ENCODE measurements at places on chromosomes 2 and 18.

GRCh38 chr2:117686699-117687098, 127.8 kb upstream of the DDX18 start:
- DNase-seq, result no peak

DNA sequence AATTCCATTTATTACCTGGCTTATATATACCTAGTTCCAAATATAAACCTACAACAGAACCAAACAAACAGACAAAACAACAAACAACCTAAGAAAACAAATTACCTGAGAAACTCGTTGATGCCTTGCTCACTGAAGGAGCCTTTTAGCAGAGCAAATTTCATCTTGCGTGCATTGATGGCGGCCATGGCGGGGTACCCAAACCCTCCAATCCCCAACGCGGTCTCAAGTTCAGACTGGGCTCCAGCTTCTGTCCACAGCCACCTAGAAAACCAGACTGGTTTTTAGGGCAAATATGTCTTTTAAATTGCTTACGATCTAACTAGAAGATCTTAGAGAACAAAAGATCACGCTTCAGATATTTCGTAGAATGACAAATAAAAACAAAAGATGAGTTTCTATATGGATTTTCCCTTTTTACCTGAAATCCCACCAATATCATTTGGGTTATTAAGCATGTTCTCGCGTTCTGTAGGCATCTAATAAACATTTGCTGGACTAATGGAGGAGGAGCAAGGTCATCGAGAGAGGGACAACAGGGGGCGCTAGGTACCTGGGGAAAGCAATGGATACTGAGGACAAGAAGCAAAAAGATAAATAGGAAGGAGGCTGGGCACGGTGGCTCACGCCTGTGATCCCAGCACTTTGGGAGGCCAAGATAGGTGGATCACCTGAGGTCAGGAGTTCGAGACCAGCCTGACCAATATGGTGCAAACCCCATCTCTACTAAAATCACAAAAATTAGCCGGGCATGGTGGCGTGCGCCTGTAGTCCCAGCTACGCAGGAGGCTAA, 25.2 kb downstream of the PDIA6 start:
- no peak for DNase-seq

DNA sequence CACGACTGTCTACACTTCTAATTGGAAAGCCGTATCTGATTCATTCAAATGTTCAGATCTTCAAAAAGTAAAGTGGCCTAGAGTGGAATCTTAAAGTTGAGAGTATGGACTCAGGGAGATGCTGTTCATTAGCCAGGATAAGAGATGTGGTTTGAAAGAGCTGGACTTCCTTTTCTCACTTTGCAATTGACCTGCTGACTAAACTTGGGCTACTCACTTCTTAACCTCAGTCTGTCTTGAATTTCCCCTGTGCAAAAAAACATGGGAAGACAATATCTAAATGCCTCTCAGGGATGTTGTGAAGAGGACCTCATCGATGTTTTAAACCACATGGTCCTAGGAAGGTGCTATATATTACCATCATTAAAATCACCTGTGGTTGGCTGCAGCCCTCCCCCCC, 64.1 kb downstream of the BCL2 start:
- DNase-seq, result no peak

GRCh38 chr2:128595763-128596395, 277.2 kb upstream of the HS6ST1 start:
- DNase-seq, result no peak

GRCh38 chr2:71358931-71359671, 27.5 kb downstream of the ZNF638 start:
- DNase-seq, result no peak

GRCh38 chr2:57720728-57721627, 325.6 kb upstream of the VRK2 start:
- peak; percentile 16 for DNase-seq

- DNase-seq, result no peak
These were observed 27.7 kb downstream of the TMEM182 start for GRCh38 chr2:102789349-102790090.

DNA sequence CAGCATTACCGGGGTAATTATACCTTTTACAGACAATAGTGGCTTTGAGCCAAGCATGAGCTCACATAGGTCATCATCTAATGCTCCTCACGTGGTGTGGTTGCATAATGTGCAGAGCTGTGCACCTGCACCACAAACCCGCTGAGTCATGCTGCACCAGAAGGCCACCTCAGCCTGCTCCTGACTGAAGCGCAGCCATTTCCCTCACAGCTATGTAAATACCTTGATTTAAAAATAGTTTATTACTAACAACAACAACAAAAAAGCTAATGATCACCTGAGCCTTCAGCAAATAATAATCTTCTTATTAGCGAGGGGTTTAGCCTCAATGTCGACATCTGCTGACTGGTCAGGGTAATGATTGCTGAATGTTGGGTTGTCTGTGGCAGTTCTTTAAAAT, 238.8 kb downstream of the MBD5 start:
- no peak for DNase-seq

GRCh38 chr2:99597616-99598015, 107.8 kb upstream of the REV1 start:
- DNase-seq, result no peak

GRCh38 chr2:226977775-226978190, 141.9 kb downstream of the RHBDD1 start:
- DNase-seq, result no peak

GRCh38 chr2:46737577-46737976, 178.0 kb downstream of the MCFD2 start:
- DNase-seq, result no peak

GRCh38 chr2:7539760-7540159, 622.5 kb downstream of the RNF144A start:
- DNase-seq, result no peak

GRCh38 chr18:59139291-59139614, 431 bp upstream of the SEC11C start:
- DNase-seq, result no peak

- DNase-seq, result no peak
These were observed 13.2 kb upstream of the SLC25A52 start for GRCh38 chr18:31773774-31774476.

DNA sequence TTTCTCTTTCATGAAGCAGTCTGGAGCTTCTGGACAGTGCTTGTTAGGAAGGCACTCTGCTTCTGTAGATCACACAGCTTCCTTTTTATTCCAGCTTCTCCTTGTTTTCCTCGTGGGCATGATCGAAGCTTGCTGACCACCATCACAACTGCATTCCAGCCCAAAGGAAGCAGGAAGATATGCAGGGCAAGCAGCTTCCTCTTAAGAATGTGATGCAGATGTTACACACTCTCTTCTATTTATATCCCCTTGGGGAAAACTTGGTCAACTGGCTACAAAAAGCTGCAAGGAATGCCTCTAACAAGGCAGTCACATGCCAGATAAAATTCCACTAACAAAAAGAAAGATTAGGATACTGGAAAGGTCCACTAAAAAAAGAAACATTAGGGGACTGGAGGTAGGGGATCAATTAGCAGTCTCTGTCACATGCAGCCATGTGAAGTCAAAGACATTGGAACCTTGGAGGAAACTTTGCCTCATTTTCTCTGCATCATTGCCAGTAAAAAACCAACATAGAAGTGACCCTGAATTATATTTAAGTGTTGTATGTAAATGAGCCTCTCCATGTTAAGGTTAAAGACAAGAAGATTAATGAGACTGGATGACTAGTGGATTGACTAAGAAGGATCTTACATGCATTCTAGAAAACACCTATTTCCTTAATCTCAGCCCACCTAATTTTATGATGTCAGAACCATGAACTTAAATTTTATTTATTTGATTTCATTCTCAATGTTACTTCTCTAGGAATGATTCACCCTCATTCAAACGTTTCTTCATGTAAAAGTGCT, 98.3 kb downstream of the NAB1 start:
- DNase-seq, result no peak

DNA sequence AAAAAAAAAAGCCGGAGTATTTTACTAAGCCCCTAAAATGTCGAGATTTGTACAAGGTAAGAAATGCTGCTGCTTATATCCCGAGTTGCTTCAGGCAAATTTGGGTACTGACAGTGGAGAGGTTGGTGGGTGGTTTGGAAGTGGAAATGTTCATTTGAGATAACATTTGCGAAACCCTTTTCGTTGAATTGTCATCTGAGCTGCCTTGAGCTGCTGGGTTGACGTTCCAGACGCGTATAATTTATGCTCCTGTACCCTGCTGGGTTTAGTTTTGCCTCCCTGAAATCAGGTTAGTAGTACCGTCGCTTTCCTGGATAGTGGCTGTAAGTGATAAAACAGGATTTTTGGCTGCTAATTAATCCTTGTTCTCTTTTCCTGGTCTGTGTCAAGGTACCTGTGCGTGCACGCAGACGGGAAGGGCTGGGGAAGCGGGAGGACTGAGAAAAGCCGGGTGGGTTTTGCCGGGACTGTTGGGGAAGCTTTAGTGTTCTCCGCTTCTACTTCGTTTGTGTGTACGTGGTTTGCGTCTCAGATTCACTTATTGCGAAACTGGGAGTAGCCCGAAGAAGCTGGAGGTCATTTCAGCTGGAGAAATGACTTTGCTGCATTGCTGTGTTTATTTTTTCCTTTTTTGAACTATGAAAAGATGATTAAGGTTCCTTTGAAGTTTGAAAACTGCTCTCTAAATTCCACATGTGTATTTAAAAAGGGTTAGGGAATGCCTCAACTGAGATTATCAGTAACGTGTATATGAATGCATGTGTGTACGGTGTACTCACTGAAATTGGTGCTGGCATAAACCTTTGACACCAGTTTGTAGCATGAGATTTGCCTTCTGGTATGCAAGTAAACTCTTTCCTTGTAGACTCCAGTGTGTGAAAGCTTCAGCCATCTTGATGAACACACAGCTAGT, 709 bp downstream of the UGP2 start:
- no peak for DNase-seq

DNA sequence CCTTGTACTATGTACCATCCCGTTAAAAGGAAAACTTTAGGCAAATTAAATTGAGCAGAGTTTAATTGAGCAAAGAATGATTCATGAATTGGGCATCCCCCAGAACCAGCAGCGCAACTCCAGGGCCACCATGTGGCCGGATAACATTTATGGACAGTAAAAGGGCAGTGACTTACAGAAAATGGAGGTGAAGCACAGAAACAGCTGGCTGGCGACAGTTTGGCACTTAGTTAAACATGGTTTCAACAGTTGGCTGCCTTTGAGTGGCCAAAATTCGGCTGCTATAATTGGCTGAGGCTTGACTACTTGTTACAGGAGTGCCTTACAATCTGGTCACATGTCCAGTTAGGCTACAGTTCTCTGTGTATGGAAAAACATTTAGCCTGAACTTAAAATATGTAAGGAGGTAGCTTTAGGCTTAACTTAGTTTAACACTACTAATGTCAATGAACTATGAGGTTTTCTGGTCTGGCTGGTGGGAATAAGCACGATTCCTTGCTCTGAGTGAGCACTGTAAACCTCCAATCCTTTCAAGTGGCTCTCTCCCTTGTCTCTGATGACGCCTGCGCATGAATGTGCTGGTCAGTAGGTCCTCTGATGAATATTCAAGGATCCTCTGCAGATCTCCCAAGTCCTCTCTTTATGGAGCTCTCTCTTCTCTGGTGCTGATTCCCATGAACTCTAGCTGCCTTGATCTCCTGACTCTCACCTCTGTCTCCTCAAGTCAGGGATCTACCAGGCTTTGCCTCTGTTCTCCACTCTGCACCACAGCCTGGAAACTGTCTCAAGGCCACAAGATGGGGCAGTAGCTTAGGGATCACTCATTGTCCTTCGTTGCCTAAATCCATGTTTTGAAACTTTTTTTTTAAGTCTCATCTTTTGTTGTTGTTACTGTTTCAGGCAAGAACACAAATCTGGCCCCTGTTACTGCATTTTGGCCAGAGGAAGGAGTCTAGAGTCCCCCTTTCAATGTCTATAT, 24.4 kb upstream of the RAB31 start:
- DNase-seq, result no peak

DNA sequence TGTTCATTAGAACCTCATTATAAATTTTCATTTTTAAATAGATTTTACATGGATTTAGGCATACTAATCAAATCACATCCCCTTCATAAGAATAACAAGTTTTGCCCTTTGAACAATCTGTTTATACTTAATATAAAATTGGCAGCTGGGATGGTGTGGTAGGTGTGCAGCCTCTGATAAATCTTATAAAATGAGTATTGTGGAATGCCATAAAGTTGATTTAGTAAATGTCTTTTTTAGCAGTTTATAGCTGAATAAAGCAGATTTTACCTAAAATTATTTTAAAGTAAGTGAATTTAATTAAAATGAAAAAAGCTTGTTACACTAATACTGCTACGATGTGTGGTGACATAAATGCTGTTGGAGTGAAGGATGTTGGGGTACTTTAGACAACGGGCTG, 35.5 kb downstream of the VAPA start:
- no peak for DNase-seq

DNA sequence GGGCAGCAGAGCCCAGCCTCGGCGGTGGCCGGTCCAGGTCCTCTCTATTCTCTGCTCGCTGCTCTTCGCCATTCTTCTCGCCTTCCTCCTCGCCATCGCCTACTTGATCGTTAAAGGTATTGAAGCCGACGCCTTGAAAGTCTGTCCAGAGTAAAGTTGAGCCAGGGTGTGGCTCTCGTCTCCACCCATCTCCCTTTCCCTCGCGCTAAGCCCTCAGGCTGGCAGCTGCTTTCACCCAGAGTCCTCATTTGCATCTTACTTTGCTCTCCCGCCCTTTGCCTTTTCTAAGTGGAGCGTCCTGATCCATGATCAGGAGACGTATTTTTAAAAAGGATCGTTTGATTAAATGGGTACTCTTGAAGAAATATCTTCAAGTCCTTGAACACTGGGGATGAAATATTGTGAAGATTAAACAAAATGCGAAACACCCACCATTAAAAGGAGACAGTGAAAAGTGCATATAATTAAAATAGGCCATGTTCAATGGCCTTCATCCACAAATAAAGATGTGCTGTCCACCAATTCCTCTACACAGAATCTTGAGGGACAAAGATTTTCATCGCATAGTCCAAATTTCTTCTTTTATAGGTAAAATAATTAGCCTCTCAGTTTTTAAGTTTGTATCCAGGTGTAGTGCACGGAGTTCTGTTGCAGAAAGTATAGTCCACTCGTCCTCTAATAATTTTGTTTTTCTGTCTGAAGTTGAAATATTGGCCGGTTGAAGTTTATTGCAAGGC, 657 bp downstream of the ARL6IP6 start:
- DNase-seq, result no peak

DNA sequence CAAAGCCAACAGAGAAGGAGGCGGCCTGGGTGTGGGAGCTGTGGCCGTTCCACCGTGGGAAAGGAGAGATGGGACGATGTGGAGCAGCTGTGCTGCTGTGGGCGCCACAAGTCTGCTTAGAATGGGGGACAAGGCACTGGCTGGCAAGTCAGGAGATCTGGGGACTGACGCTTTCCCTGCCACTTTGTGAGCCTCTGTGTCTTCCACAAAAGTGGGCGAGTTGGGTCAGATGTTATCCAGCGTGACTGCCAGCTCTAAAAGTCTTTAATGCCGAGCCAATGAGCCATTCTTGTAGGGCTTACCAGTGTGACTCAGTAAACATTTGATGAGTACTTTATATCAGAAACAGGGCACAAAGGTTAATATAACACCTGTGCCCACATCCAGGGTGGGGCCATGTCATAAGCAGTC, 113.6 kb upstream of the MGAT5 start:
- DNase-seq, result no peak

- no peak for DNase-seq
These were observed 43.4 kb downstream of the ZNF516 start for GRCh38 chr18:76451396-76452331.

Measured in activated B cell treated with CpG ODN at 0.5 μM for 24 hours (primary cell).